ENCODE measurements at places on chromosomes 5 and 9.

DNA sequence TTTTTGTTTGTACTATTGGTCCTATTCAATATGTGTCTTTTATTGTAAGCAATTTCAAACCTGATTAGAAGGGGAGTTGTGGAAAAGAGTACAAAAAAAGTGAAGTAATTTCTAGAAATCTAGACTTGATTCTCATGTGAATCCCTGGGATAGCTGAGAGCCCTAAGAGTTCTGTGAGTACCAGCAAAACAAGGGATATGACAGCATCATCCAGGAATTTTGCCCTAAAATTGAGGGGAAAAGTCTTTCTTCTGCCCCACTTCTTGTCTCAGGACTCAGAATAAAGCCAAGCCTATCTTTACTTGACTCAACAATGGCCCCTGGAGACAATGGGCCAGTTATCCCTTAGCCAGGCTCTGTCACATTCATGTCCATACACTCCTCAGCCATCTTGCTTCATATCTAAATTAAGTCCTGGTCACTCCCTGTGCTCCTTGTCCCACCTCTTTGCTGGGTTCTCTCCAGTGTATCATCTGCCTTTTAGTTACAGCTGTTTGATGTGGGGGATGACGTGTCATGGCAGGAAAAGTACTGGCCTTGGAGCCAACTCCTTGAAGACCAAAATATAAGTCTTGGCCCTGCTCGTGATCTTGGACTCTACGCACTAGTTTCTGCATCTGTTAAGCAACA is 81.2 kb downstream of the ADAMTS12 start:
- DNase-seq = no peak

DNA sequence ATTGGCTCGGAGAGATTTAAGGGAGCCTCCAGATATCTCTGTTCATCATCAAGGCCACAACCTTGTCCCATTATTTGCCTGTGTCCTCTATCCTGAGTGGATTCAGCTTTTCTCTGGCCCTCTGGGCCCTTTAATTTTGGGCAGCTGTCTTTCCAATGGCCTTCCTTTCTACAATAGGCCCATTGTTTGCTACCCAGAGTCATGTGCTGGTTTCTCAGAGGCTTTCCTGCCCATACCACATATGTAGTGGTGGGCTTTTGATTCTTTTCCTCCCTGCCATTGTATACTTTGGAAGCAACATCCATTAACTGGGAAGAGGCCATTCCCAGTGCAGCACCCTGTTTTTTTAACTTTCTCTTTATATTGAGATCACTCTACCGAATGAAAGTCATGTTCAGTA is 233.9 kb upstream of the SGCD start:
- DNase-seq = no peak

- DNase-seq = no peak
Measured at GRCh38 chr5:23319901-23320300, 187.5 kb upstream of the PRDM9 start.

DNA sequence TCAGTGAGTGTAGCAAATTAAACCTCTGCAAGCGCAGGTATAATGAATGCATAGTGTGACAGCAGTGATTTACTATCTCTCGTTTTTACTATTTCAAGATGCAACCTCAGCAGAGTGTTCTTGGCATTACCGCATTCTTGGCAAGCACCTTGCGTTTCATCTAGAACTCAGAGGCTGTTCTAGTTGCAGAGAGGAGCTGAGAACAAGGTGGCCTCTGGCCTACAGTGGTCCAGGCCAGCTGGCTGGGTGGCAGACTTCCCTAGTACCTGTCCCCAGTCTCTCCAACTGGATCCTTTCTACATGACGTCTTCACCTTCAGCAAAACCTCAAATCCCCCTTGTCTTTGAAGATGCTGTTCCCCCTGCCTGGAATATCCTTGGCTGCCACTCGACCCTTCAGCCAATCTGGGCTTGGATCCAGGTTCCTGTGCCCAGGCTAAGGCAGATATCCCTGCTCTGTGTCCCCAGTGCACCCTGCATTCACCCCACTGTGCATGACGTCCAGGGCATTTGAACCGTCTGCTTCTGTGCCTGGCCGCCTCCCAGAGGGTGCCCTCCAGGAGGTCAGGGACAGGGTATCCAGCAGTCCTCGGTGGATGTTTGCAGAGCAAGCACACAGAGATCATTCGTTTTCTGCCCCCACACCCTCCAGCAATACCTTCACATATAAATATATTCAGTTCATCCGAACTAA is 120.4 kb upstream of the CPEB4 start:
- DNase-seq = no peak

DNA sequence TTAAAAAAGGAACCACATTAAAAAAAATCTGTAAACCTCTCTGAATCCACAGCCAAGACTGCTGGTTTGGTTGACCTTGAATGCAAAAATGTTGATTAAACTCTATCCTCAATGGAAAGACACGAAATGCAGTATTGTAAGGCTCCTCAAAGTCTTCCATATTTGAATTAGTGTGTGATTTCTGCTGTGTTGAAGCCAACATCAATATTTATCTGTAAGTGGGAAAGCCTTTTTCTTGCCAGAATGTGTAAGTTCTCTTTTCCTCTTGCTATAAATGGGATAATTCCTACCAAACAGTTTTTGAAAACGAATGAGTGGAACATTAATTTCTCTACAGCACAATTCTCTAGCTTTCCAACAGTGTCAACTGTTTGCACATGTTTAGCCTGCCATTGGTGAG is 422.1 kb upstream of the TNC start:
- no peak for DNase-seq

DNA sequence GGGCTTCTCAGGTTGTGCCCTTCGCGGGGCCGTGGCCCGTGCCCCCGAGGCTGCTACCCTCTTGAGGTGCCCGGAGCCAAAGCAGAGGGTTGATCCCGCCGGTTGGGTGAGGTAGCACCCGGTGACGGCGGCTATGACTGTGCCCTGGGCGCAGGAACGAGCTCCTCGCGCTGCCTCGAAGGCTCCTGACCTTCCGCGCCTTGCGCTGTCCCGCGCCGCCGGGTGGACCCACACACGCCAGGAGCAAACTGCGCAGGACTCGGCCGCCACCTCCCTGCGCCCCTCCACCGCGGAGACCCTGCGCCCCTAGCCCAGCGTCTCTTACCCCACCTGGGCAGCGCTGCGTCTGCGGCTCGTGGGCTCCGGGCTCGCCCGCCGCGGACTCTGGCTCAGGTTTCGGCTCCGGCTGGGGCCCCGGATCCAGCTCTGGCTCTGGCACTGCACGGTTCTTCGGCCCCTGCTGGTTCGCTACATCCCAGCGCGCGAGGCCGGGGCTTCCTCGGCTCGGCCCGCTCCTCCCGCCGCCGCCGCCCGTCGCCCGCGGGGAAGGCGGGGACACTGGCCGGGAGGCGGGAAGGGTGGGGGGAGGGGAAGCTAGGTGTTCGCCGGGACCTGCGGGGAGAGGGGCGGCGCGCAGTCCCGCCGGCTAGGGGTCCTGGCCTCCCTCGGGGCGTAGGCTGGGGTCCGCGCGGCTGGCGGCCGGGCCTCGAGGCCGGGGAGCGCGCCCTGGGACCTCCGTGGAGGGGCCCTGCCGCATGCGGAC is 5.4 kb upstream of the PITX1 start:
- peak; percentile 22 for DNase-seq

DNA sequence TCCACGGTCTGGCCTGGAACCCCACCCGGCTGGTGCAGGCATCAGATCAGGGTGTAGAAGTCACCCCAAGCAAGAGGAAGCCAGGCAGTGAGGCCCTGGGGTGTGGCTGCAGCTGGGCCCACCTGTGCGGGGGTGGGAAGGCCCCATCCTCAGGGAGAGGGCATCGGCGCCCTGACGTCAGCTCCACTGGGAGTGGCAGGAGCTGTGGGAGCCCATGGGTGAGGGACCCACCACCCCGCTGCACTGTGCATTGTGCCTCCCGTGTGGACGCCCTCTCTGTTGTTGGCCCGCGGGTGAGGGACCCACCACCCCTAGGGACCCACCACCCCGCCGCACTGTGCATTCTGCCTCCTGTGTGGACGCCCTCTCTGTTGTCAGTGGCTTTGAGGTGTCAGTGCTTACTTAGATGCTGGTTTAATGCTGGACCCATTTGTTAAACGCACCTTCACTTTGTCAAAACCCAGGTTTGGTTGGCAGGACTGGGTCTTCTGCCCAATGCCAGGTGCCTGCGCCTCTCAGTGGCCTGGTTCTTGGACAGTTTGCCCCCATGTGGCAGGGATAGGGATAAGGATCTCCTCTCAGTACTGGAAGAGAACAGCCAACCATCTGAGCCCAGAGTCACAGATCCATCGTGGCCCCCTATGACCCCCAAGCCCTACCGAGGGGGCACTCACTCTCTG is 6.9 kb upstream of the EXOC3 start:
- DNase-seq = no peak

Measured in activated naive CD8-positive, alpha-beta T cell treated with anti-CD3 and anti-CD28 coated beads, Interleukin-2, amount 50 U/mL, for 24 hours (primary cell).